ENCODE measurements at places on chromosomes 16 and 17.

- DNase-seq = peak; percentile 83
Observed at GRCh38 chr17:77831474-77832179, 126.9 kb upstream of the TNRC6C start.

DNA sequence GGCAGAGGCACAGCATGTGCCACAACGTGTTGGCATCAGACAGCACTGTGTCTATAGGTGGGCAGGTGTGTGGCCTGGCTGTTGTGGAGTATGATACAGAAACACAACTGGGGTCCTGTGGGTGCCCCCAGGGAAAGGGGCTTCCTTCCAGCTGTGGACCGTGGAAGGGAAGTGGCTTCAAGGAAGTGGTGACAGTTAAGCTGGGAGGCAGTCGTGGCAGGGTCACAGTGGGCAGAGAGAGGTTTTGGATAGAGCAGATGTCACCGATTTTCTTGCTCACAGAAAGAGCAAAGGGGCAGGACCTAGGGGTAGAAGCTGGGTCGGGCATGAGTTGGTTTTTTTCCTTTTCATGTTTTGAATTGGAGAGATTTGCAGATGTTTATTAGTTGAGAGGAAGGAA lies 11.2 kb upstream of the ORAI3 start:
- no peak for DNase-seq

DNA sequence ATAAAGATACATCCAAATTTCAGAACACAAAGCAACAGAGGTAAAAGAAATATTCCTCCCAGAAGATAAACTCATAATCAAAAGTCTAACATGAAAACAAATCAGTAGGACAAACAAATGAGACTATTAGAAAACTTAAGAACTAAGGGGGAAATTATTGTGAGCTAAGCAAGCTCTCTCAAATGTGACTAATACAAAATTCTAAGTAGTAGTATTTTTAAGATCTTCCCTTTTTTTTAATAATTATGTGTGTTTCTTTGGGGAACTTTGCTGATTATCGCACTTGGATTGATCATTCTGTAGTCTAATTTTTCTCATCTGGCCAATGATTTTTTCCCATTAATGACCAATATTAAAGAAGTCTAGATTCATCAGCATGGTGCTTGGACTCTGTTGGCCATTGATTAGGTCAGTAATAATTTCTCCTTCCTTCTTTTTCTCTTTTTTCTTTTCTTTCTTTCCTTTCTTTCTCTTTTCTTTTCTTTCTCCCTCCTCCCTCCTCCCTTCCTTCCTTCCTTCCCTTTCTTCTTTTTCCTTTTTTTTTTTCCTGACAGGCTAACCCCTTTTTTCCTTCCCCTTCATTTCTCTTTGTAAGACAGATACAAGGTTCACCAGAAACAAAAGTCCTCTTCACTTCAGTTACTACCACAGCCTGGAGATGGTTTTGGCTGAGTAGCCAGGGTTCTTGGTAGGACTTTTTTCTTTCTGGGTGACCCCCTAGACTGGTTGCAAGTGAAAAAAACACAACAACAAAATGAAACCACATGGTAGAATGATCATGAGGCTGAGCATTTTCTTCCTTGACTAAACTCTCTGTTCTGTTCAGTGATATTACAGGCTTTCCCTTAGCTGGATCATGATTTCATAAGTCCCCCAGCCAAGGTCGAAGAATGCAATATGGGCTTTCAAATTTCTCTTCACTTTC lies 2.9 kb upstream of the ABCA6 start:
- DNase-seq = no peak

DNA sequence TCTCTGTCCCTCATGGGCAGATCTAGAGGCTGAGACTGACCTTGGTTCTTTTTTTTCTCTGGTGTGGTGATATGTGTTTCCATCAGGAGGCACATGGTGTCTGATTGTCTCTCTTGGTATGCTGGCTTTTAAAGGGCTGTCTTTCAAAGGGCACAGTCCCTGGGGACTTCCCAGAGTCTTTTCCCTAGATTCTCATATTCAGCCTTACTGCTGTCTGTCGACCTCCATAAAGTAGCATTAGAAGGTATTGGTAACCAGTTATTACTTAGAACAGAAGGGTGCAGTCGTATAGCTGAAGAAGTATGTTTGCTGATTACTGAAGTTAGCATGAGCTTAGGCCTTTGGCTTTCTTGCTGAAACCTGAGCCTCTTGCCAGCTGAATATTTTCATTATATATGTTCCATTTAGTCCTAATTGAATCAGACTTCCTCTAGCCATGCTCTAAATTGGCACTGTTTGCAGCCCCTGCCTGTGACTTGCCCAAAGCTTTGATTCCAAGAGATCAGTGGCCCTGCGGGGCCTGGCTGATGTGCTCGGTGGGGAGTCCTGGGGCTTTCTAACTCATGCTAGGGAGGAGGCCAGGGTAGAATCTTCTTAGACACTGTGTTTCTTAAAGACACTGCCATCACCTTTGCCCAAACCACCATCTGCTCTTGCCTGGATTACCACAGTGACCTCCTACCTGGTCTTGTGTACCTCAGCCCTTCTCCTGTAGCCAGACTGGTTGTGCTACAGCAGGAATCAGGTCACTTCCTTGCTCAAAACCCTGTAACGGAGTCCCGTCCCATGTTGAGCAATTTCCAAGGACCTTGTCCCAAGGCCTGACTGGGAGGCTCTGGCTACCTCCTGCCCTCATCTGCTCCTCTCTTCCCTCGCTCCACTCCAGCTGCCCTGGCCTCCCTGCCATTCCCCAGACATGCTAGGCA lies 71.5 kb downstream of the WWP2 start:
- peak; percentile 38 for DNase-seq

GRCh38 chr17:6334386-6334785 lies 100.5 kb downstream of the AIPL1 start:
- no peak for DNase-seq

GRCh38 chr16:84332975-84333684 lies 35.2 kb upstream of the ATP2C2 start:
- DNase-seq = no peak

DNA sequence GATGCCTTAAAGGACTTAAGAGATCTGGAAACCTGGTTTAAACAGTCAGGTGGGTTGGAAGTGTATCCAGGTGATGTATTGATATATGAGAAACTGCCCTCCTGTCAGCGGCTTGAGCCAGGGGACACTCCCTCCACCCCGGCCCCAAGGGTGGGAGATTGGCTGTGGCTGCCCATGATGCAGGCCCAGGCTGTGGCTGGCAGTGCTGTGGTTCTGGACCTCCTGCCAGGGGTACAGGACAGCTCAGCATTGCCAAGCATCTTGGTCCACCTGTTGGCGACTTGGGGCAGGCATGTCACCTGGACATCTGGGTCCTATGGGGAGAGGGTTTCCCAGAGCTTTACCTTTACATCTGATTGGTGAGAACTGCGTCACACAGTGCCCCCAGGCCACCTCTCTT lies 201.0 kb downstream of the SPECC1 start:
- no peak for DNase-seq

DNA sequence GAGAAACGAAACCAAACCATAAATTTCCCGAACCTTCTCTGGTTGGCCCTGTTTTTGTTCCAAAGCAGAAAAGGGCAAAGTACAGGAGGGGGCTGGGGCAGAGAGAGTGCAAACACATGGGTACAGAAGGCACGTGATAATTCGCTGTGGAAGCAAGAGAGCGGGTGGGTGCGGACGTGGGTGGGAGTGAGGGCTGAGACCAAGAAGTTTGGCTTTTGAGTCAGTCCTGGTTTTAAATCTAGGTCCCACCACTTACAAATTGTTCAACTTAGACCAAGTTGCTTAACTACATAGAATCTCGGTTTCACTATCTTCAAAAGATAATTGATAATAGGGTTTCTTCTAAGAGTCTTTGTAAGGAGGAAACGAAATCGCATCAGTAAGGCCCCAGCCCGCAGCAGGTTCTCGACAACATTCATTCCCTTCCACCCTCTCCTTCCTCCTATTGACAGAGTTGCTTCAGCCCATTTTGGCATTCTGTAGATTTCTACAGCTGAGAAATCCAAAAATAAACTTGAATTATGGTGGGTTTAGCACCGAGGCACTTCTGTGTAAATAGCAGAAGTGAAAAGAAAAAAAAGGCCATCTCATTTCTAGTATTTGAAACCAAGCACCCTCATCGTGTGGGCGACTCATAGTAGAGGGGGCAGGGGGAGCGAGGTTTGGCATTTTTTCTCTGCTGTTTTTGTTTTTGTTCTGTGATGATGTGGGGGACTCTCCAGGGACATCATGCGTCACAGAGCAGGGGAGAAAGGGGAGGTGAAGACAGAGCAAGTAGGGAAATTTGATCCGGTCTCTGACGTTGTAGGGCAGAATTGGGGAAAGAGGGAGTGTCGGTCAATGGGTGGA lies 33.6 kb upstream of the CCR7 start:
- DNase-seq = peak; percentile 25

DNA sequence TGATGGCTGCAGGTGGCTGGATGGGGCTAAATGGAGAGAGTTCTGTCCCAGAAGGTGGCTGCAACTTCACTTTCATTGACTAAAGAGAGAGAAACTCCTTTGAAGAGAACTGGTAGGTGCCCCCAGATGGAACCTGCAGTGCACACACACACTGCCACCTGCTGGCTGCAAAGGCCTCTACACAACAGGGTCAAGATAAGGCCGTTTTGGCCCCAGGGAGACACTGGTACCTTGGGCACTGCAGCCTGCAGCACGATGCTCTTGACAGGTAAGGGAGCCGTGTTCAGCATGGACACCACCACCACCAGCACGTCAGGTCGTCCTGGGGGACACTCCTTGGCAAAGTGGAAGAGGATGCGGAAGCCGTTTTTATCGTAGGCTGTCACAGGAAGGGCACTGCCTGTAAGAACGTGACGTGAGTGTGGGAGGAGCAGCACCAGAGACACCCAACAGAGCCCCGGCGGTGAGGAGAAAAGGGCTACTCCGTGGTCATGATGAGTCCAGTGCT lies 22.7 kb downstream of the GGA3 start:
- DNase-seq = peak; percentile 55

DNA sequence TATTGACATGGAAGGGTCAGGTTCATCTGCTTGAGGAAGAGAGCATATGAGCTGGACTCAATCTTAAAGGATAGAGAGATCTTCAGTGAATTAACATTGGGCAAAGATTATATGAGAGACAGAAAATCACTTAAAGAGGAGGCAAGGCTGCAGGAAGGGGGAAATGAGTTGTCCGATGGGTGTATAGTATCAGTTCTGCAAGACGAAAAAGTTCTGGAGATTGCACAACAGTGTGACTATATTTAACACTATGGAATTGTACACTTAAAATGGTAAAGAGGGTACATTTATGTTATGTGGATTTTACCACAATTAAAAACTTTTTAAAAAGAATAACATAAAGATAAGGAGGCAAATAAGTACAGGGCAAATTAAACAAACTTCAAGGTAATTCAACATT lies 80.7 kb downstream of the HELZ start:
- DNase-seq = no peak

DNA sequence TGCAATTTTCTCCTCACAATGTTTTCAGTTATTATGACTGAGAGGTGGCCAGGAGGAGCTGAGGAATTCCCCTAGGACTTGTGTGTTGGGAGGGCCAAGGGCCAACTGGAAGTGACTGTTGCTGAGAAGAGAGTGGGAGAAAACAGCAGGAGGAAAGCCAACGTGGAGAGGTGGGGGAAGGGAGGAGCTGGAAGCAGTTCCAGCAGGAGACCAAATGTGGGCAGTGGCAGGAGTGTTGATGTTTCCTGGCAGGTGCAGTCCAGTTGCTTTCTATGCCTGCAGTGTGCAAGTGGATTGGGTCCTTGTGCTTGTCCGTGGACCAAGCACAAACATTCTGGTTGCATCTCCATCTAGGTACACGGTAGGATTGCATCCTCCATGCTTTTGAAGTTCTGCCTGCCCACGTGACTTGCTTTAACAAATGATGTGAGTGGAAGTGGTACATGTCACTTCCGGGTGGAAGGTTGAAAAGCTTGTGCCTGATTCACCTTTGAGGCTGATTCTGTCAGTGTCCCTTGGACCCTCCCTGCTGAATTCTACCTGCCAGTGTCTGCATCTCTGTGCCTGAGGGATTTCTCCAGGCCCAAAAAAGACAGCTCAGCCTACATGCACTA lies 54.7 kb upstream of the CRHR1 start:
- DNase-seq = no peak

GRCh38 chr16:16108759-16109158 lies 114.5 kb downstream of the ABCC6 start:
- DNase-seq = no peak

DNA sequence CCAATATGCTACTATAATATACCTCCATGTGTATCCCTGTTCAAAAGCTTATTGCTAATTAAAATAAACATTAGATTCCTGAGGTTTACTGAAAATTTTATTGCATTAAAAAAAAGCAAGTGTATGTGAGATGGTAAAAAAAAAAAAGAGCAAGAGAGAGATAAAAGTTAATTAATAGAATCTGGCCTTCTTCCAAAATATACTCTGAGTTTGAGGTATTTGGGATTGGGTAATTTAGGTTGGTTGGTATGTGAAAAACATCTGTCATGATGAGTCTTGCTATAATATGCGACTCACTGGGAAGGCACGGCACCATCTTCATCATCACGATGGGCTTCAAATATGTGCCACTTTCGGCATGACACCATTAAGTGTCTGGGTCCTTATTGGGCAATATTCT lies 711.1 kb upstream of the SOX9 start:
- peak; percentile 59 for DNase-seq

- DNase-seq = no peak
Observed at GRCh38 chr17:82019690-82020571, 2.7 kb downstream of the CENPX start.

DNA sequence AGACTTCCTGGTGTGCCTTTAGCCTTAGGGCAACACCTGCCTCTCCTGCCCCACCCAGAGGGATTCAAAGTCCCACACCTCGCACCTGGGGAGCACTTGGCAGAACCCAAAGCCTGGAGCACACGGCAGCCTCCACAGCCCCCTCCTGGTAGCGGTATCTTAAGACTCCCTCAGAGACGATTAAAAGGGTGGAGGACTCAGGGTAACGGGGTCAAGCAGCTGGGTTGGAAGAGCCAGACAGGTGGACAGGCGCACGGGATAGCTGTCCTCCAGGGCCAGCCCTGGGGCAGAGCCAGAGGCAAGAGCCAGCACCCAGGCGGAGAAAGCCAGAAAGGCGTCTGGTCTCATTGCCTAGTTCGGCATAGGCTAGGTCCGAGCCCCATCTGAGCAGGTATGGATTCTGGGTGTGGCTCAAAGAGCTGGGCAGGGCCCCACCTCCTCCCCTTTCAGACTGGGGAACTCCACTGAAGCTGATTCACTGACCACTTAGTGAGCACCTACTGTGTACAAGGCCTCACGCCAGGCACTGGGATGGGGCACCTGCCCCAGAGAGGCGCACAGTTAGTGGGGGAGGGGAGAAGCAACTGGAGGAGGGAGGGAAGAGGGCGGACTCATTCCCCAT lies 55.0 kb upstream of the MEAK7 start:
- no peak for DNase-seq

DNA sequence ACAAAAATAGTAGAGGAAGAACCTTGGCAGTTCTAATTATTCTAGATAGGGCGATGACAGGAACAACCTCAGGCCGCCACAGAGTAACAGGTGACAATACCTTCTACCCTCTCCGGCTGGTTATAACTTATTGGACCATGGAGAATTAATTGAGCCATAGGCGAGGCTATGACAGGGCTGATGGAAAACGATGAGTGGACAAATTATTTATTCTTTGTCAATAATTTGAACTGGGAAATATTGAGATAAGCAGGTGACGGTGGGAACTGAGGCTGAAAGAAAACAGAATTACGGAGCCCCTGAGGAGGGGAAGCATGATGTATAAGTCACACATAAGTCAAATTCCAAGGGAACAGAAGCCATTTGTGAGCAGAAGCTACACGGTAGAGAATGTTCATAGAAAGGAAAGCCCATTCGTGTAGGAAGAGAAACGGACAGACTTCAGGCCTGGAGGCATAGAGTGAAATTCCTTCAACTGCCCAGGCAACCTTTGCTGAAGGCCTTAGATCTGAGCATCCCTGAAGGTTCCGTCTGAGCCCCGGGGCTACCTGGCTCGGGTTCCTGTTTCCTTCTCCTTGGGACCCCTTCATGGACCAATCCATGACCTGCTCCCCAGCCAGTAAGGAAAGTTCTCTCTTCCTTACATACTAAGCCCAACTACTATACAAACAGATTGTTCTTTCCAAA lies 158.1 kb downstream of the MAP2K4 start:
- no peak for DNase-seq

Data from astrocyte of the spinal cord (primary cell).